ENCODE measurements at places on chromosomes 5 and 9.

- DNase-seq = no peak
These were observed 201.8 kb upstream of the NMUR2 start for GRCh38 chr5:152606776-152607364.

GRCh38 chr5:11909471-11909870, 5.2 kb upstream of the CTNND2 start:
- DNase-seq = no peak

DNA sequence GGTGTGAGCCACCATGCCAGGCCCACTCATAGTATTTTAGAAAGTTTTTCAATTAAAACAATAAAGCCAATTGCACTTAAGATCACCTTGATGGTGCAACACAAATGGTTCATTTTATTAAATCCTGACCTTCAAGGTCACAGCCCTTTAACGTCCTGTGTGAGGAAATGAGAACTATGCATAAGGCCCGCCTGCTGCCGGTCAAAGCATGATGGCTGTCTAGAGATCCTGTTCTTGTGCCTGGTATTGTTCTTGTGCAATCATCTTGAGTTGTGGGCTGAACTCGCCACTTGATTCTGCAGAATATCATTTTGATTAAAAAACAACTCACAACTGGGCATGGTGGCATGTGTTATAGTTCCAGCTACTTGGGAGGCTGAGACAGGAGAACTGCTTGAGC, 43.6 kb upstream of the FBXW11 start:
- no peak for DNase-seq

DNA sequence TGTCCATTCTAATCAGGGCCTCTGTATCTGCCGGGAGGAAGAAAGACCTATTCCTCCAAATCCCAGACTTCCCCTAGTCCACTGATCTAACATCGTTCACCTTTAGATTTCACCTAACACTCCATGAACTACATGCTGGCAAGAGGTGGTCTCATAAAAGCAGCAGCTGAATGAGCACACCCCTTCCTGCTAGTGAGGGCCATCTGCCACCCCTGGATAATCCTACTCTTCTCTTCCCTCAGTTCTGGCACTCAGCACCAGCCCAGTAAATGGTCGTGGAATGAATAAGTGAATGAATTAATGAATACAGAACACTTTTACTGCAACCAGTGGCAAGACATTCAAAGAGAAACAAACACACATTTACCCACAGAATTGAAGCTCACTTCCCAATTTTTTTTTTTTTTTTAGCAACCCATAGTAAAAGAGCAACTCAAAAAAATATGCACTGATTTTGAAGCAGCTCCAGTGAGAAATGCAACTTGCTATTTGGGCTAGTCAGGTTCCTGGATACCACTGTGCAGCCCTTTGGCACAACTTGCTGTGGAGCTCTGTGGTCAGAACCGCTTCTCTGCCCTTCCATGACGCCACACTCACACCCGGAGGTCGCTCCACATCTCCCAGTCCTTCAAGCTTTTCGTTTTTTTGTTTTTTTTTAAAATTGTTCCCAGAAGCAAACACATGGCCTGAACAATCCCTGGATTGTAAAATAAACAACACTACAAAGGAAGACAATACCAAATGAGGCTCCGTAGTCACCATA, 6.2 kb downstream of the RNF183 start:
- DNase-seq = no peak

GRCh38 chr9:97993000-97993399, 9.9 kb downstream of the ANP32B start:
- DNase-seq = no peak

DNA sequence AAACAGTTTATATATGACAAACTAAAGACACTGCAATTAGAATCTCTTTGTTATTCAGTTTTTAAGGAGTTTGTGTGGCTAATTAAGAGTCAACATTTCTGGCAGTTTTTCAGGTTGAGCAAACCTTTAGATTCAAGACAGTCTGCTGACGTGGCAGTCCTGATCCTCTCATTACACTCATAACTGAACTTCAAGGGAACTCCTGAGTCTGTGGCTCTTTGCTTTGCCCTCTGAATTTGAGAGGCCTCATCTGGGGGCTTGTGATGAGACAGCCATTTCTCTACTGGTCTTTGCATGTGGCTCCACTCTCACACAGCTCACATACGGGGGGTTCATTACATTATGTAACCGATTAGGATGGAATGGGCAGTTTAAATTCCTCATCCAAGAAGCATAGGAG, 182.9 kb upstream of the MEF2C start:
- DNase-seq = no peak

GRCh38 chr5:34534523-34535103, 121.5 kb upstream of the RAI14 start:
- DNase-seq = peak; percentile 95

- DNase-seq = no peak
These were observed 56.5 kb upstream of the FSD1L start for GRCh38 chr9:105391288-105391687.

DNA sequence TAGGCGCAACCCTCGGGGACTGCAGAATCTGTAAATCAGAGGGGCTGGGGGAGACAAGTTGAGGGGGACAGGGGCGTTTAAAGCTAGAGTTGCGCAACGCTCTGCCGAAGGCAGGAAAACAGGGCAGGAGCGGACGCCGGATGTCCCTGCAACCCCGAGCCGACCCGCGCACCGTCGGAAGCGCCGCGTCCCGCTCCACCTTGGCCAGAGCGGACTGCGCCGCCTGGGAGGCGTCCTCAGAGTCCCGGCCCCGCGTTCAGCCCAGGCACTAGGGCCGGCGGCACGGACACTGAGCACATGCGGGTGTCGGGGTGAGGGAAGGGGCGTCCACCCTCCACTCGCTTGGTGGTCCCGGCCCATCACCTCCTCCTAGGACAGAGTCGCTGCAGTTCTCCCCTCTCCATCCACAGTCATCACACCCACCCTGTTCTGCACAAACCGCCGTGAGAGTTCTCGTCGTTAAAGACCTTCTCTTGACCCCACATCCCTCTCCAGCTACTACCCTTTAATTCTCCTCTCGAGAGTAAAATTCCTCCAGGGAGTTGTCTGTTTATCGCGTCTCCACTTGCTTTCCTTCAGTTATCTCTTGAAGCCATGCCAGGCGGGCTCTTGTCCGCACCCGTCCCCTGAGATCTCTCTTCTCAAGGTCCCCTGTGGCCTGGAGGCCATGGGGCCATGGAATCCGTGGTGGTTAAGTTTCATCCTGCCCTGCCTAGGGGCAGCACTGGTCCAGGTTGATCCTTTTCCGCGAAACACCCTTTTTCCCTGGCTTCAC, 796 bp upstream of the PDLIM7 start:
- no peak for DNase-seq

DNA sequence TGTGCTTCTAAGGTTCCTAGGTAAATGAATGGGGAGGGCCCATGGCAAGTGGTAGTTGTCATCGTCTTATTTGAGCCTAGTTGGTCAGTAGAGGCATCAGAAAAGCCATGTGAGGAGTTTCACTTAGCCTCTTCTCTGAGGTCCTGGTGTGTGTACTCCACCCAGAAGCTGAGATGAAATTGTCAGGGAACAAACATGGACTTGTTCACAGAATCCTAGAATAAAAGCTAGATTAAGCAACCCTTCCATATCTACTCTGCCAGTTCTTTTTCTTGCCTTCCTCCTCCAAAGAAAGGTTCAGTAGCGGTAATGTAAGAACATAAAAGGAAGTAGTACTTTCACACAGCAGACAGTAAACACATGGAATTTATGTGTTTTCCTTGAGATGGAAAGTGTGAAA, 70.4 kb downstream of the ARHGAP26 start:
- DNase-seq = no peak

DNA sequence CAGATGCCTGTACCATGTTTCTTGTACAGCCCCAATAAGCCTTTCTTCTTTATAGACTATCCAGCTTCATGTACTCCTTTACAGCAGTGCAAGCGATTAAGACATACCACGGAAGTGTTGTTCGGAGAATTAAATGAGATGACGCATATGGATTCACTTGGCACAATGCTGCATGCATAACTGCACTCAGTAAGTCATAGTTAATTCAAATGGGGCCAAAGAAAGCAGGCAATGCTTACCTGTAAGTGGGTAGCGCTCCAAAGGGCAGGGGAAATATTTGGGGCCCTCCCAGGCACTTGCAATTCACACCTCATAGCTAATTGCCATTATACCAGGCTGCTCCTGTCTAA, 7.7 kb upstream of the ADRA1B start:
- no peak for DNase-seq

DNA sequence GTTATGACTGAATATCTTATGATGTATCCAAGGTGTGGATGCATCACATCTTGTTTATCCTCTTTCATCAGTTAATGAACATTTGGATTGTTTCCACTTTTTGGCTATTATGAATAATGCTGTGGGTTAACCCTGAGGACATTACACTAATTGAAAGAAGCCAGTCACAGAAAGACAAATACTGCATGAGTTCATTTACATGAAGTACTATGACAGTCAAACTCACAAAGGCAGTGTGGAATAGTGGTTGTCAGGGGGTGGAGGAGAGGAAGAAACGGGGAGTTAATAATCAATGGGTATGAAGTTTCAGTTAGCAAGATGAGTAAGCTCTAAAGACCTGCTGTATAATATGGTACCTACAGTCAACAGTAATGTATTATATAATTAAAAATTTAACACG, 409.4 kb upstream of the CTNND2 start:
- no peak for DNase-seq

DNA sequence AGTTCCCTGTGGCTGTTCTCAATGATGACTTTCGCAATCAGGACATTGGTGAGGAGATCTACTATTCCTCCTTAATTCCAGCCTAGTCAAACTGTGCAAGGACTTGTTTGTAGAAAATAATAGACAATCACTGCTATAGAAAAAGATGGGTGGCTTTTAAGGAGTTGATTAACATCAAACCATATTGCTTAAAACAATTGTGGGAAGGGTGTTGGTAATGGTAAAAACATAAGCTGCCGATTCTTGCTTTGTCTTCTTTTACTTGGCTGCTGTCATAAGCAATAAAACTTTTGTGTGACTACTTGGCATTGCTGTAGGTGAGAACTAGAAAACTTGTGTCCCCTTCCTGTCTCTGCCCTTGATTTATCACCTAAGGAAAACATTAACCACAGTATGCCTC, 561.2 kb upstream of the SEMA6A start:
- DNase-seq = no peak

DNA sequence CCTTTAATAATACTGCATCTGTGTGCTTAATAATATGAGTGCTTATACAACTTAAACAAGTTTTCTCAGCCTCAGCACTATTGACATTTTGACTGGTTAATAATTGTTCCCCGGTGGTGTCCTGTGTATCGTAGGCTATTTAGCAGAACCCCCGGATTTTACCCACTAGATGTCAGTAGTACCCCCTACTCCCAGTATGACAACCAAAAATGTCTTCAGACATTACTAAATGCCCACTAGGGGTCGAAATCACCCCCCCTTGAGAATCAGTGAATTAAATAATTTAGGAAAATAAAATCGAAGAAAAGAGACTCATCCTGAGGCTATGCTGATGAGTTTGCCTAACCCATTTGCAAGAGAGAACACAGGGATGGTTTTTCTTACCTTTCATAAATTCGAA, 166.3 kb downstream of the ATP10B start:
- DNase-seq = no peak

DNA sequence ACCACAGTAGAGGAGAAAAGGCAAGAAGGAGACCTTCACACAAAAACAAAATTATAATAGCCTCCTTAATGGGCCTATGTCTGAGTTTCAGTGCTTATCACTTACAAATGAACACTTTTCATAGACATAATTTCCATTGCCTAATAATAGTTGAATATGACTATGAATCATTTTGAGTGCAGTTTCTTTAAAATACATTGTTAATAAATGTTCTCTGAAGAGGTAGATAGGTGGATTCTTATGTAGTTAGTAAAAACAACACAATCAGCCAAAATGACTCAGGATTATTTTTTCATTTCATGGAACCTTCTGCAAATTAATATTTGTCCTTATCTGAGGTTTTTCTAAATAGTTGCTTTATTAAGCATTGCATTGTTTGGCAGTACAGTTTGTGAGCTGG, 45.6 kb downstream of the DAPK1 start:
- no peak for DNase-seq

DNA sequence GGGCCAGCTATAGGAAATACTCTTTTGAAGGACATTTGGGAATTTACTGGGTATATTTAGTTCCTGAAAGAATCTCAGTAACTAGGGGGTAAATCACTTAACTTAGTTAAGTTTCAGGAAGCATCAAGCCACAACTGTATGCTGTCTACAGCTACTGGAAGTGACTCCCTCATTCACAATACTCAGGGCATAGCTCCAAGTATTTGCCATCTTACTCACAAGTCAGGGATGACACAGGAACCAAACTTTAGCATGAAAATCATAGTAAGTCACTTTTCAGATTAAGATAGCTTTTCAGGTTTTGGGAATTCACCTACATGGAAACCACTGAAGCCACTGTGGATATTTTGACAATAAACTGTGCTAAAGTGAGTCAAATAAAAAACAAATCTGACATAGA, 242.4 kb upstream of the ATP10B start:
- peak; percentile 3 for DNase-seq

DNA sequence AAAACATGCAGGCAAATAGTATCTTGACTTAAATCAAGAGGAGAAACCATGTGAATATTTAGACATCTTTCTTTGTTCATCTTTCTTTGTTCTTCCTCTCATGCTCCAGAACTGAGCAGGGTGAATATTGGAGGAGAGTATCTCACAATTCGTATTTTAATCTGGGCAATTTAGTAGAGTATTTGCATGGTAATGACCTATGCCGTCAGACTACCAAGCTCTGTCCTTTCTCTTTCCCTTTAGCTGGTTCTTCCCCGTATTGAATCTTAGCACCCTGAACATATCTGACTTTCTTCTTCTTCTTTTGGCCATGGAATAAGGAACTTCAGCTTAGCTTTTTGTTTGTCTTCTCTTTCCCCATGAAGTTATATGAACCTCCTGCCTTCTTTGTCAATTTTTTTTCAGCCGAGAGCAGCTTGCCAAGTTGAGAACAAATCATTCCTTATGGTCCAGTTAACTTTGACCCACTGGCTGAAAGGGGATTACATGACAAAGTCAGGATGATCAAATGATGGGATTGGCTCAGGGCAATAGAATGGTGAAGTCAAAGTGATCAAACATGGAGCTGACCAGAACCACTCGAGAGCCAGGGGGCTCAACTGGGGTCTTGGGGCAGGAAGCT, 95.8 kb downstream of the DAPK1 start:
- no peak for DNase-seq

DNA sequence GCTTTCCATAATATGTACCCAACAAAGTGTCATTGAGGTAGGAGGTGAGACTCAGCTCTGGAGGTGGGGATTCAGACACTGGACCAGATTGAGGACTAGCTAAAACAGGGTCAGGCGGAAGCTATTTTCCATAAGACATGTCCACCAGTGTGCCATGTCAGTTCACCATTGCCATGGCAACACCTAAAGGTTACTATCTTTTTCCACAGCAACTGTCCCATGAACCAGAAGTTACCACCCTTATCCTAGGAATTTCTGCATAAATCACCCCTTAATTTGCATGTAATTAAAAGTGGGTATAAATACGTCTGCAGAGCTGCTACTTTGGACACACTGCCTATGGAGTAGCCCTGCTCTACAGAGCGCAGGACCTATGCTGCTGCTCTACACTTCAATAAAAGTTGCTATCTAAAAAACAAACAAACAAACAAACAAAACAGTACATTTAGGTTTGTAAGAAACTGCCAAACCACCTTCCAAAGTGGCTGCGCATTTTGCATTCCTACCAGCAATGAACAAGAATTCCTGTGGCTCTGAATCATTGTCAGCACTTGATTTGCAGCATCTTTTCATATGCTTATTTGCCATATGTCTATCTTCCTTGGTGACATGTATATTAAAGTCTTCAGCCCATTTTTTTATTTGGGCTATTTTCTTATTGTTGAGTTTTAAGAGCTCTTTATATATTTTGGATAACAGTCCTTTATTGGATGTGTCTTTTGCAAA, 18.0 kb upstream of the TRIM32 start:
- DNase-seq = no peak

All from IMR-90 (cell line).